ENCODE measurements at places on chromosomes 2 and 18. TPM values are rescaled to one million over a fixed set of nuclear protein-coding genes. Genes with fewer than 3 reads are reported as not detected.

DNA sequence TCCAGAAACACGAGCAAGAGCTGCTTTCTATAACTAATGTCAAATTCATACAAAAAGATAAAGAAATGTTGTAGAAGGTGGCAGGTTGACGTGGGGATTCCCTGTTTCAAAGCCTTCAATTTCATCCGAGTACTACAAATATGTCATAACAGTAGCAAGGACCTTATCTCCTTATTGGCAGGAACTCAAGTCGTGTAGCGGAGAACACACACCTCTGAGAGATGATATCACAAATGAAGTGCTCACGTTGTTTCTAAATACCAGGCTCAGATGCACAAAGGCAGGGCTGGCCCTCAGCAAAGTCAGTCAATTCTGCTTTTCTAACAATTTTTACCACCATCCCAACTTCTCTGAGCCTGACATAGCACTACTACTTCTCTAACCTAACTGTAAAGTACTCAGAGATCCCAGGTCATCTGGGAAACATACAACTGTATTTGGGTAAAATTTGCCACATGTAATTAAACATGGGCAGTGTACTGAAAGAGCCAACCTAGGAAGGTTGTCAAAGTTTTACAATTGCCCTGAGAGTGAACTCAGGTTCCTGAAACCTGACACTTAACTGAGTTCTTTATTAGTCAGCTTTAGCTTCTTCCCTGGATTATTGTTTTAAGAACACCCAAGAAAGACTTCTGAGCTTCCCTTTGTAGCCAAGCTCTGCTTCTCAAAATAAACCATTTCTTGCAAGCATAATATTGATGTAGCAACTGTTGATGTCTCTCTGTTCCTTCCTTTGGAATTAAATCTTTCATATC, 813.7 kb upstream of the ACVR2A start:
- no peak for DNase-seq

- DNase-seq, result no peak
Measured at GRCh38 chr2:28633204-28633603, 118.4 kb upstream of the PPP1CB start.

- DNase-seq, result no peak
Measured at GRCh38 chr2:219969508-219969907, 342.1 kb downstream of the SLC4A3 start.

DNA sequence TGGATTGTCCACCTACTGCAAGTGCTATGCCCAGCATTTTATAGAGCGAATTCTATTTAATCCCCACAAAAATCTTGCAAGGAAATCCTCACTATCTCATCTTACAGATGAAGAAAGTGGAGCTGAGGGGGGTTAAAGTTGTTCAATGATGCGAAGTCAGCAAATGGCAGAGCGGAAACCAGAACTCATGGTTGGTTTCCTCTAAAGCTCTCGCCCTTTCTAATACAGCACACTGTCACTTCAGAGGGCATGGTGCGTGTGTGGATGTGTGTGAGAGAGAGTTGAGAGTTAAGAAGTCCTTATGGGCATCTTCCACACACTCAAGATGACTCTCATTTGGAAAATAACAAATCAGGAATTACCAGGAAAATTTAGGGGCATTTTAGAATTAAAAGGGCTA, 78.4 kb downstream of the TGFA start:
- DNase-seq, result no peak

- no peak for DNase-seq
Measured at GRCh38 chr18:74248595-74248994, 43.2 kb downstream of the CYB5A start.

- no peak for DNase-seq
Measured at GRCh38 chr2:178531168-178531567, 50.9 kb downstream of the PLEKHA3 start.

NPHP1 gene
- polyA plus RNA-seq, result 5.1 TPM

LCT gene
- not detected for polyA plus RNA-seq

DNA sequence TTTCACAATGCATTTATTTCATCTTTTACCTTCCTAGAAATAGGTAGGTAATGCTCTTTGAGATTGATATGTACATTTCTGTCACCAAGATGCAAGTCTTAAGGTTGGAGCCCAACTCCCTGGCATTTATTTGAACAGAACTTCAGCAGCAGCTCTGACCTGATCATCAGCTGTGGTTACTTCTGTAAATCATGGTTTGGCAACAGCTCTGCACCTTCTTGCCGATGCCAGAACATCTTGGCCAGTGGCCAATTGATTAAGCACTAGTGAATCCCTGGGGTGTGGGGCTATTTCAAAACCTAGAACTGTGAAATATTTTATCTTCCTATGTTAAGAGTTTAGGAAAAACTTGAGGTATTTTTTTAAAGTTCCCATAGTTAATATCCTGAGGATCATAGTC, 124.8 kb upstream of the NYAP2 start:
- no peak for DNase-seq

TMBIM1 gene
- polyA plus RNA-seq, result 85.4 TPM

C2orf69 gene
- polyA plus RNA-seq, result 10.2 TPM

DNA sequence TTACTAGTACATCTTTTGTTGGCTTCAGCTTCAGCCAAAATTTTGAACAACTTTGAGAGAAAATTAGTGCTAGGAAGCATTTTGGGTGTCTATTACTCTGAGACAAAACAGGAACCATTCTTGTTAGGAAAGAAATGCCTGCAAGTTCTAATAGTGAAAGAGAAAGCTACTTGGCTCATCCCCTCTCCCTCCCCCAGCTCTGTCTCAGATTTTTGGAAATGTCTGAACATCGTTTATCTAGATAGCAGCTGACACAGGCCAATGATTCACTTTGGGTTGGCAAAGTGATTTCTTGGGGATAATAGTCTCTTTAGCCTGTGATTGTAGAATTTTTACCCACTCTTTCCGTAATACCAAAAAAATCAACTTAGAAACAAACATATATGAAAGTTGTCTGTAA, 42.3 kb upstream of the PTPRM start:
- DNase-seq, result no peak

INHA gene
- 0.97 TPM for polyA plus RNA-seq

DNA sequence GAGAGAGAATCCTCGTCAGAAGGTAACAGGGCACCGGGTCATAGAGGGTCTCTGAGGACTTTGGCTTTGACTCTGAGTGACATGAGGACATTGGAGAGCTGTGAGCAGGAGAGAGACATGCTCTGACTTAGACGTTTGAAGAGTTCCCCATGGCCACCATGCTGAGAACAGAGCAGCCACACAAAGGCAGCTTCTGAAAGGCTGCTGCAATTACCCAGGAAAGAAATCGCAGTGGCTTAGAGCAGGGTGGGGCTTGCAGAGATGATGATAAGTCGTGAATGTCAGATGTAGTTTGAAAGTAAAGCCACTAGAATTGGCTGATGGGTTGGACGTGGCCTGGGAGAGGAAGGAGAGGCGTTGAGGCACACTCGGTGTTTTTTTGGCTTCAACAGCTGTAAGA, 79.0 kb downstream of the ZCCHC2 start:
- no peak for DNase-seq

DNA sequence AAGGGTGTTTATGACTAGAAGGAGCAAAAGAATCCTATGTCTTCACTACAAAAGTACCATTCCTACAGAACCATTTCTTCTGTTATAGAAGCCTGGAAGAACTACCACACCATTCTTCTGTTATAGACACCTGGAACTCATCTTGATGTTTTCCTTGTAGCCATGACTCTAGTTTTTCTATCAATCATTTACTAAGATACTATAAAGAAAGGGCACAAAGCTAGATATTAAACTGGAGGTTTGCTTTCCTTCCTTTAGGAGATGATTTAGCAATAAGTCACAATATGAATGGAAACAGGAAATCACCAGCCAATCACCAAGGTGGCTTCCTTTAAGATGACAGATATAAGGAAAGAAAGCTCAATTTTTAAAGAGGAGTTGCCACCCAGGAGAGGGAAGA, 100.3 kb upstream of the NEUROD1 start:
- no peak for DNase-seq

COA5 gene
- 41.0 TPM for polyA plus RNA-seq

DNA sequence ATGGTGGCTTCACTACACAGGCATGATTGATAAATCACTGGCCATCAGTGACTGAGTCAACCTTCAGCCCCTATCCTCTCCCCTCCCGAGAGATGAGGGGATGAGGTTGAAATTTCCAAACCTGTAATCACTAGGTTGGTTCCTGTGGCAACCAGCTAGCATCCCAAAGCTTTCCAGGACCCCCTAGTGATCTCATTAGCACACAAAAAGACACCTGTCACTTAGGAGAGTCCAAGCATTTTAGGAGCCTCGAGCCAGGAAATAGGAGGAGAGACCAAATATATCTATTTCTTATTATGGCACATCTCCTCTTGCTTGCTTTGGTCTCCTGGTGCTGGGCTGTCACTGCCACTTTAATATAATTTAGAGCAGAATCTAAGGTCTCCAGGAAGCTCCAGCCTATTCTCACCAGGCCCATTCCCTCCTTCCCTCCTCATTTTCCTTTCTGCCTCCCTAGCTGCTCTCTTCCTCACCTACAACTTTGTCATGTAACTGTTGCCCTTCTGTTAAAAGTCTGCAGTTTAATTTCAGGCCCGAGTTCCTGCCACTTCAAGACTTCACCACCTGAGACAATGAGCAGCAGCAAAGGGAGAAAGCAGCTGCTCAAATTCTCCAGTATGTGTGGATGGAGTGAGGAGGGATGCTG, 33.2 kb upstream of the NAB1 start:
- no peak for DNase-seq

CPO gene
- polyA plus RNA-seq, result 0.37 TPM

DNA sequence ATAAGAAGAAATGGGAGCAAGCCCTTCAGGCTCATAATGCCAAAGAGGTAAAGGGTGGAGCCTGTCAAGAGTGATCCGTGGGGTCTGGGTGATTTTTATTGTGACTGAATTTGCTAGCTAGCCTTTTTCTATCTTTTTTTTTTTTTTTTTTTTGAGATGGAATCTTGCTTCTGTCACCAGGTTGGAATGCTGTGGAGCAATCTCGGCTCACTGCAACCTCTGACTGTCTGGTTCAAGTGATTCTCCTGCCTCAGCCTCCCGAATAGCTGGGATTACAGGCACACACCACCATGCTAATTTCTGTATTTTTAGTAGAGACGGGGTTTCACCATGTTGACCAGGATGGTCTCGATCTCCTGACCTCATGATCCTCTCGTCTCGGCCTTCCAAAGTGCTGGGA, 29.1 kb downstream of the DRC1 start:
- no peak for DNase-seq

RAB17 gene
- polyA plus RNA-seq, result 1.6 TPM

DNA sequence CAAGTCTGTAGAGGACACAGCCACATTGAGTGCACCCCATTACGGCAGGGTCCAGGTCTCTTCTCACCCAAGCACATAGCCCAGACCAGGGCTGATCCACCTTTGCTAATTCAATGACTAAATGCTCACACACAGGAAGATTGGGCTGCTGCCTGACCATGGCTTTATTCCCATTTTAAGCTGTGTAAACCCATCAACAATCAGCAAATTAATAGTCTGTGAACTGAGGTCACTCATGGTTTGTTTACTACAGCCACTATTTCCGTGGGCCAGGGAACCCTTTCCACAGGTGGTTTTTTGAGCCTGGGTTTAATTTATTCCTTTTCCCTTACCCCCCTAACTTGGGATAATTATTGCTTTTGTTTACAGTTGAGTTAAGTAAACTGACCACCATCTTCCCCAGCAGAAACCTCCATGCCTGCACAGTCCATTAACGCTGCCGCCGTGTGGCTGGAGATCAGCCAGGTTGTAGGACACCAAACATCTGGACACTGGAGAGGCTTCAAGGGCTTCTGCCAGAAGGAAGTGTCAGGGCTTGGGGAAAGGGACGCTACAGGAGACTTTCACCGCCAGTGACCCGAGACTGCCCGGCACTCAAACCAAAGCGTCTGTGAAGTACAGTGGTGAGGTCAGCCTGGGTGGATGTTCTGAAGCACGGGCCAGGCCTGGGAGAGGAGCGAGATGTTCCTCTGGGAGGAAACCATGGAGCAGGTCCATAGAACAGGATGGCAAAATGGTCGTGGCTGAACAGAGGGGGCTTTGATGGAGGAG, 282.9 kb downstream of the DYSF start:
- no peak for DNase-seq

DNA sequence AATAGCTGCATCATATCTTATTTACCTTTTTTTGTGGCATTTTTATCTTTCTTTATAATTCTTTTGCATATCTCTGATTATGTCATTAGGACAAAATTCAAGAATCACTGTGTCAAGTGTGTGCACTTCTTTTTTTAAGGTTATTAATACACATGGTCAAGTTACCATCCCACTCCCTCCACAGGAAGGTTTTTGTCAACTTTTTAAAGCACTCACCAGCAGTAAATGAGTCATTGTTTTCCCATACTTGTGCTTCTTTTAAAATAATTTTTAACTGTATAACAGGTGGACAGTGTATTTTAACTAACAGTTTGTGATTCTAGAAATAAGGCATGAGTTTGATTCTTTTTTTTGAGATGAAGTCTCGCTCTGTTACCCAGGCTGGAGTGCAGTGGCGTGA, 45.7 kb upstream of the FAM171B start:
- DNase-seq, result no peak

NFE2L2 gene
- polyA plus RNA-seq, result 50.7 TPM

GRCh38 chr2:146227152-146228019, 1617.4 kb upstream of the ACVR2A start:
- DNase-seq, result no peak

GPR35 gene
- 2.5 TPM for polyA plus RNA-seq

DNA sequence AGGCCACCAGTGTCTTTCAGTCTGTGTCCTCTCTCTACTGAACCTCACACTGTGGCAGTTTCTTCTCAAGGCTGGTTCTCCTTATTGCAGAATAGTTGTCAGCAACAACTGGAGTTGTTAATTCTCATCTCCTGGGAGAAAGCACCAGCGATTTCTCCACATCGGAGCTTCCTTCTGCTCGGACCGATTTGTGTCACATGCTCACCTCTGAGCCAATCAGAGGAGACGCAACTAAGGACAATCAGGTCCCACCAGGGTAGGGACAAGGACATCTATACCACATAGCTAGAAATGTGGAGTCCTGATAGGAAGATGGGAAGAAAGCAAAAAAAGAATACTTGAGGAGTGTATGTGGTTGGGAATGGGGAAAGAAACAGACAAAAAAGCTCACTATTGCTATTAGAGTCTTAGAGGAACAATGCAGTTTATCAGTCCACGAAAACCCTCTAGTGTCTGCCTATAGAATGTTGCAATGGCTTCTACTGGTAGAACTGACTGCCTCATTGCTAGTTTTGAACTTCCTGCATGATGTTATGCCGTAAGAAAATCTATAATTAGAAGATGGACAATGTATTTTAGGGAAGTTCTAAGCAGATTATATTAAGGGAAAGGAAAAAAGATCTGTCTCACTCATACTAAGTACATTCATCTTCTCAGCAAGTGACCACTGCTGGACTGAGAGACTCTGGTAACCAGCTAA, 169.7 kb downstream of the CDCA7 start:
- DNase-seq, result no peak

All from hindlimb muscle (tissue), 1 donor.